ENCODE measurements at places on chromosomes 5 and 9.

DNA sequence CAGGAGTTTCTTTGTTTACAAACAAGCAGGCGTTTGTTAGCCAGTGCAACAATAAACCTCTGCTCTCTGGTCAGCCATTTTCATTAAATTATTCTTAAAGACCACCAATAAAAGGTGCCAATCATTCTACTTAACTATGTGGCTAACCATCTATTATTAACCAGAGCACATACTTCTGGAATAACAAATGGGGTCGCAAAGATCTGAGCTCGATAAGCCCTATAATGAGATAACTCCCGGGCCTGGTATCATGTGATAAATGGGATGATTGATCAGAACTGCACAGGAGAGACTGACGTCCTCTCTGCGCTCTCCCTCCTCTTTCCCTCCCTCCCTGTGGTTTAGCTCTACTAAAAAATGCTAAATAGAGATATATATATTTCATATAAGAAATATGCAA, 488.2 kb downstream of the NTRK2 start:
- DNase-seq = no peak

DNA sequence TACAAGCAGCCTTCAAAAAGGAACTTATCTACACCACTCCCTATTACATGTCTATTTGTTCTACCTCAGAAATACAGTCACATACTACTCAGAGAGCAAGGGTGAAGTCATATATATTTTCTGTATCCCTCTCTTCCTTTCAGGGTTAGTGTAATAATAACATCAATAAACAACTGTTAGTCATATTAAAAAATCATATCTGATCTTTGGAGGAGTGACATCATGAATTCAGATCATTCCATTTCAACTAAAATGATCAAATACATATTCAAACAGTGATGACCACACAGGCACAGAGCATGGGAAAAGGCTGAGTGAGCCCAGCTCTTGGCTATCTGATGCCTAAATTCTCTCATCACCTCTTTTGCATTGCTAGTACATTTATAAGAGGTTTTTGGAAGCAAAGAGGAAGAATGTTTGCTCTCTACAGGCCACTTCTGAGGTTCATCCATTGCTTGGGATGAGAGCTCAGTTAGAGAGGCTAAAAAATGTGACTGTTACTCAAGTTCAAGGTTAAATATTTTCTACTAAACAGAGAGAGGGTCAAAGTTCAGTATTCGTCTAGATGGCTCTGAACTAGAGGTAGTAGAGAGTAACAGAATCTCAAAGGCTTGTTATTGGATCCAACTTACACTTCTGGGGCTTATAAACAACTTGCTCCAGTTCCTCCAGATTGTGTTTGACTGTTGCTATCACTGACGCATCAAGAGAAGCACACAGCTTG, 39.0 kb downstream of the RIGI start:
- no peak for DNase-seq

DNA sequence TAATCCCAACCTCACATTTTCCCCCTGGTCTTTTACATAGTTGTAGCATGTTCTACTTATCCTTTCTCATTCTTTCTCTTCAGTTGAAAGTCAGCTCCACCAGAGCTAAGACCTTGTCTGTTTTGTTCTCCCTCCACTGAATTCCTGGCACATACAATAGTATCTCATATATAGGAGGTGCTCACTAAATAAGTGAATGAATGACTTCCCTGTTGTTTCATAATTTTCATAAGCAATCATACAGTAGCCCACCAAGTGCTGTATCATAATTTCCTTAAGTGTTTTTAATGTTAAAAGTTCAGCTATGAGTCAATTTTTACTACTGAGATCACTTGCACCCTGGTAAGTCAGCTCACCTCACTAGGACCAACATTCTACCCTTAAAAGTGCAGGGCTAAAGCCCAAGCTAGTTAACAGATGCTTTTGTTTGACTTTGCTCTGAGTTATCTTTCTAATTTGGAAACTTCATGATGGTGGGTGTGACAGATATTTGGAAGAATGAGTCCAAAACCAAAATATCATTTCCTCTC, 27.6 kb downstream of the TMEM245 start:
- DNase-seq = no peak

- no peak for DNase-seq
These were observed 37.9 kb upstream of the OCLN start for GRCh38 chr5:69454460-69455249.

DNA sequence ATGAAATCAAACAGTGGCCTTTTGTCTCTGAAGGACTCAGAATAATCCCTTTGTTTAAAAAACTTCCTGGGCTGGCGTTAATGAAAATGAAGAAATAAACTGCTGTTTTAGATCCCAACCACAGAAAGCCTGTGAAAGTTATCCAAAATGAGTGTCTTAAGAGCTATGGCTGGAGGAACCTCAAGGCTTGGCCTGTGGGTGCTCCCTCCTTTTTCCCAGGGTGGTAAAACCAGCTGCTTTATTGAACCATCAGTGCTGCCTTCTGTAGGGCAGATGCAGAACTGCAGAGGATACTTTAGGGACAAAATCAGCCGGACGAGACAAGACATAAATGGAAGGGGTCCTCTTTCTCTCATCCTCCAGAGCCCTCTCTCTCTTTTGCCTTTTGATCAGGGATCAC, 100.9 kb downstream of the SMARCA2 start:
- peak; percentile 6 for DNase-seq

DNA sequence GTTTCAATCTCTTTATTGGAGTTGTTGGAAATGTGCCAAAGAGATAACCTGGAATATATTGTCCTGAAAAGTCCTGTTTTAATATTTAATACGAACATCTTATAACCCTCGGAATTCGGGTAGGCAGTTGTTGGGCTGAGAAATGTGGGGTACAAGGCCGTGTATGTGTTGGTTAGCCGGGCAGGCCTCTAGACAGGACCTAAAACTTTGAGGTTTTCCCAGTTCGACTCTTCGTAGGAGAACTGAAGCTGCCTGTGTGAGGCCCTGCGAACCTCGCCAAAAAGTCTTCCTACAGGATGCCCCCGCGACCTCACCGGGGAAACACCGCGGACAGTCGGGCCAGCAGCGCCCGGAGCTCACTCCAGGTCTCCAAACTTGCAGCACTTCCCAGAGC, 583 bp upstream of the TJP2 start:
- no peak for DNase-seq

DNA sequence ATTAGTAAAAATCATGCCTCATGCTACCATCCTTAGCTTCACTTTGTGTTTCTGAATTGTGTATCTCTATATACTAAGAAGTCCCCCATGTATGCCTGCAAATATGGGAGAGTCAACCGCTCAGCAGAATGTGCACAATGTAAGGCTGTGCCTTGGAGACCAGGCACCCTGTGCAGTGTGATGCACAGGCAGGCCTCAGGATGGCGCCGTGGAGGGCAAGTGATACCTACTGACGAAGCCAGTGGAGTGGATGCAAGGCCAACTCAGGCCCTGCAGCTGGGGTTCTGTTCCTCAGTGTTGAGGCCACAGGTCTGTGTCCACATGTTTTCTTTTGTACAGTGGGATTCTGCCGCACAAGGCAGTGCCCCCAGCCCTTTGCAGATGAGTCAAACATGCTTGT, 28.4 kb downstream of the SYK start:
- no peak for DNase-seq

- no peak for DNase-seq
These were observed 4.9 kb downstream of the ADAM19 start for GRCh38 chr5:157570531-157571200.

DNA sequence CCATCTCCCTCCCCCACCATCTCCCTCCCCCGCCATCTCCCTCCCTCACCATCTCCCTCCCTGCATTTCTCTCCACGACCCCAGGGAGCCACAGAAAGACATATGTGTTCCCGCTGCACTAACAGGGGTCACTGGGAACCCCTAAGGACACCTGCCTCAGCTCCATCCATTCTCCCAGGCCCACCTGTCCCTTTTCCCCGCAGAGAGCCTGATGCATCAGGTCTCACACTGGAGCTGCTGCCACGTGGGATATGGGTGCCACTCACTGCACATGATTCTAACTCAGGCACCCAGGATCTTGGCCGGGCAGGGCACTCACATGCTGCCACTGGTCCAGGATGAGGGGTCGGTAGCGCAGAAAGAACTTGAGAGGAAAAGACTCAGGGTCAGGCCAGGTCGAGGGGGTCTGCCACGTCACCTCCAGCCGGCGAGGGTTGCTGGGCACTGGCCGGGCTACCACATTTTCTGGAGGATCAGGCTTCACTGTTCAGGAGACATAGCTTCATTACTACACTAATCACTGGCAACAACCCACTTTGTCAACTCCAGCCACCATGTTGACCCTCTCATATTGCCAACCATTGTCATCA, 33.2 kb upstream of the ENHO start:
- DNase-seq = no peak

GRCh38 chr5:6273090-6273735, 105.1 kb downstream of the MED10 start:
- no peak for DNase-seq

GRCh38 chr5:82406205-82406773, 128.1 kb upstream of the RPS23 start:
- no peak for DNase-seq

DNA sequence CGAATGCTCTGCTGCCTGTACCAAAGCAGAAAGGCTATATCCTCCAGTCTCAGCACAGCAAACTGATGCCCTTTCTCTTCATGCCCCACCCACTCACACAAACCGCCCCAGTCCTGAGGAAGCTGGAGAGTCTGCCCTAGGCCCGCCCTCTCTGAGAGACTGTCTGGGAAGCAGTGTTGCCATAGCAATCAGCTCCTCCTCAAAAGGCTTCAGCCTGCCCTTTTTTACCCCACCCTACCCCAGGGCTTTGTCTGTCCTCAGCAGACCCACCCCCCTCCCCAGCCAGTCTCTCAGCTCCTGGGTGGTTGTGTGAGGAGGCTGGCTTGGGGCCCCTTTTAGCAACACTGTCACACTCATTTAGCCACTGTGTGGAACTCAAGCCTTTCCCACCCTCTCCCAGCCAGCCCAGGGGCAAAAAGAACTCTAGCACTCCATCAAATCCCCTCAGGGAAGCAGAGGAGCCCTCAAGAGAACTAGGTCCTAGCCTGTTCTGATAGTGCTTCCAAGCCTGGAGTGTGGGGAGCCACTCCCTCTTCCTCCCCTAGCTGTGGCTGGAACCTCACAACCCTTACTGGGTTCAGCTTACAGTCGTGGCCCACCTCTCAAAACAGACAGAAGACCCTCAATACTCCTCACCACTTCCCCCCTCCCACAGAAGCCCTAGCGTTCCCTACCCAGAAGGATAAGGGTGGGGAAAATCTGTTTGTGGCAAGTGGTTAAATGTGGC, 1.4 kb downstream of the ATOSB start:
- no peak for DNase-seq

DNA sequence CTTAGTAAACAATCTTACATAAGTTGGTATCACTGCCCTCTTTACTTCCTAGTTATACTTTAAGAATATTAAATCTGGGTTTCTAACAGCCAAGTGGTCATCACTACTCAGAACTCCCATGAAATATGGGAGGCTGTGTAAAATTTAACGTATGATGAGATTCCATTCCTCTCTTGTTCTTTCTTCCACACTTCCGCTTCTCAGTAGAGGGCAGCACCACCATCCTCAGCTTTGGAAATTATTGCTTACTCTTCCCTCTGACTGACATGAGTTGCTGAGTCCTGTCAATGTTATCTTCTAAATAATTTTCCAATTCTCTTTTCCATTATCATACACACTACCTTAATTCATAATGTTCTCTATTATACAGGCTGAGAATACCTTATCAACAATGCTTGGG, 194.0 kb downstream of the RFX3 start:
- no peak for DNase-seq

GRCh38 chr5:76952795-76953536, at the start of gene CRHBP:
Gene CRHBP, plus strand, starts transcription at chr5:76953045. Its CDS starts 90 bp downstream, at chr5:76953135.
- no peak for DNase-seq

GRCh38 chr5:153598099-153598498, 107.6 kb downstream of the GRIA1 start:
- no peak for DNase-seq

DNA sequence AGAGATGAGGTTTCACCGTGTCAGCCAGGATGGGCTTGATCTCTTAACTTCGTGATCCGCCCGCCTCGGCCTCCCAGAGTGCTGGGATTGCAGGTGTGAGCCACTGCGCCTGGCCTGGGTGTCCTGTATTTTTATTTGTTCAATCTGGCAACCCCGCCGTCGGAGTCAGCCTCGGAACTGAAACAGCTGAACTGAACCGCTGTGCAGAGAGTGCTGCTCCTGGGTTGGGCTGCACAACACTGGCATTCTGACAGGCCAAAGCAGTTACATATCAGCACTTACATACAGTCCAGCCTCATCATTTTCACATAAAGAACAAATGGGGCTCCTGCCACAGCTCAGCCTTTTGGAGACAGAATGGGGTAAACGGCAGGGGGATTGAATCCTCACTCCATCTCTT, 185.6 kb downstream of the C9orf50 start:
- DNase-seq = no peak

- DNase-seq = peak; percentile 15
These were observed 350.5 kb downstream of the SLIT3 start for GRCh38 chr5:168950241-168950951.

All from GM12891 (cell line).